Esophagus squamous epithelium (tissue), 5 donors: ENCODE measurements at places on chromosomes 16 and 17.

- H3K36me3 ChIP-seq, result no peaks in the 10 kb centered on the region
- peak overlapping the region; percentile 74 for H3K4me3 ChIP-seq
- H3K4me1 ChIP-seq, result peaks cover 74% of the 10 kb centered on the region
- no peak for DNase-seq
Observed at GRCh38 chr16:8869212-8869987, 594 bp upstream of the CARHSP1 start.

- peaks cover 17% of the 10 kb centered on the region for H3K4me1 ChIP-seq
- no peak for DNase-seq
- H3K27ac ChIP-seq, result no peak overlapping the region
- no peaks in the 10 kb centered on the region for H3K36me3 ChIP-seq
Observed at GRCh38 chr17:78842881-78843565, 2.4 kb upstream of the USP36 start.

- H3K36me3 ChIP-seq, result no peaks in the 10 kb centered on the region
- H3K27me3 ChIP-seq, result no peaks in the 10 kb centered on the region
- DNase-seq, result no peak
- peak overlapping the region; percentile 75 for H3K27ac ChIP-seq
- no peak overlapping the region for H3K4me3 ChIP-seq
Observed at GRCh38 chr17:17117923-17118322, 75.7 kb downstream of the MPRIP start.

DNA sequence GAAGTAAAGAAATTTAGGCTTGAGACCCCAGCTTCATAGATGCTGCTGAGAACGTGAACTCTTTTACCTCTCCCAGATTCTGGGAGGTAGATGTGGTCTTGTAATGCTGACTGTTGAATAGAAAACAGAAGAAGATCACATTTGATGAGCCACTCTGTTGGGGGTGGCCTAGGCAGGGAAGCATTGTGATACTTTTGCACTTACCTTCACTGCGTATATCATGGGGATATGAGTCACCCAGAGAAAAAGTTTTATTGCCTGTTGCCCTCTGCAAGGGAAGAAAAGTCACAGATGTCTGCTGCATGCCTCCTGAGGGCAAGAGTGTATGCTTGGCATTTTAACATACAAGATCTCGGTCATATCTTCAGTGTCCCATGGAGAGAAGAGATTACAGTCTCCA, 365.4 kb downstream of the SNX29 start:
- H3K27ac ChIP-seq, result no peak overlapping the region
- H3K4me1 ChIP-seq, result peaks cover 39% of the 10 kb centered on the region
- H3K4me3 ChIP-seq, result no peak overlapping the region
- H3K27me3 ChIP-seq, result no peaks in the 10 kb centered on the region
- DNase-seq, result no peak

- H3K27ac ChIP-seq, result no peak overlapping the region
- no peak overlapping the region for H3K4me3 ChIP-seq
- no peaks in the 10 kb centered on the region for H3K4me1 ChIP-seq
- no peak for DNase-seq
Observed at GRCh38 chr17:74619077-74619673, 4.4 kb downstream of the CD300E start.

DNA sequence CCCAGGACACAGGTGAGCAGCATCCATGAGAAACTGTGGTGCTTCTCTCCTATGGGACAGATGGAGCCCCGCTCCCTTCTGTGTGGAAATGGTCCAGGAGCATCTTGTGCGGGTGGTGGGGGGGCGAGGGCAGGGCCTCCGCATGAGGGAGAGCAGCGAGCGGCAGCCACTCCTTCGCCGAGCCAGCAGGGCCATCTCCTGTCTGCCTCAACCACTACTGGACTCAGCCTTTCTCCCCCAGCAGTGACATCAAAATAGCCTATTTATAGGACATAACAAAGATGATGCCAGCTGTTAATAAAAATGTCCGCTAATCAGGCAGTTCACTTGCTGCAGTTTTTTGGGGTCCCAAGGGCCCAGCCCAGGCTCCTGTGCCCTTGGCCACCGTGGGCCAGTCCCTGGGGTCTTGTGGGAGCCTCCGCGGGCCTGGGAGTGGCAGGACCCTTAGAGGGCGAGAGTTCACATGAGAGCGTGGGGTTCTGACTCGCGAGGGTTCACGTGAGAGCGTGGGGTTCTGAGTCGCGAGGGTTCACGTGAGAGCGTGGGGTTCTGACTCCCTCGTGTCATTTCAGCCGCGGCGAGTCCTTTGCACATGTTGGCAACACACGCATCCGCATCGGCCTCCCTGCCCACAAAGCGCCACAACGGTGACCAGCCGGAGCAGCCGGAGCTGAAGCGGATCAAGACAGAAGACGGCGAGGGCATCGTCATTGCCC, 47.4 kb downstream of the WDR45B start:
- no peaks in the 10 kb centered on the region for H3K27me3 ChIP-seq
- H3K4me1 ChIP-seq, result no peaks in the 10 kb centered on the region
- DNase-seq, result no peak
- H3K27ac ChIP-seq, result no peak overlapping the region
